NCI-H774 (cell line): ENCODE measurements at places on chromosomes 5 and 9.

- peak; percentile 67 for DNase-seq
These were observed 37.4 kb downstream of the WWC1 start for GRCh38 chr5:168328814-168329213.

DNA sequence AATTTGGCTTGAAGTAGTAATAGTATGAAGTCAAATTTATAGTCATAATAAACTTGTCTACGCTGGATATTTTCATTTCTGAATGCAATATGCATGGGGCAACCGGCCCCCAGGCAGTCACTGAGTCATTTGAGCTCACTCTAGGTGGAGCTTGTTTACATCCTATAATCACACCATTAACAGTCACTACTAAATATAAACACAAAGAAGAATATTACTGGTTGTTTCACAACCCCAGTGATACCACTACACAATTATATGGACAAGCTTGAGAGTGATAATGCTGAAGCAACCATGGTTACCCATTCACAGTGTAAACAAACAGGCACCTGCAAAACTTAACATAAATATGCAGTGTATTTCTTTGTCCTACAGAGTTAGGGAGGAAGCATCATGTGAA lies 68.7 kb downstream of the MARCHF3 start:
- DNase-seq: peak; percentile 70

- no peak for DNase-seq
These were observed 7.2 kb upstream of the SNX30 start for GRCh38 chr9:112743216-112743836.

DNA sequence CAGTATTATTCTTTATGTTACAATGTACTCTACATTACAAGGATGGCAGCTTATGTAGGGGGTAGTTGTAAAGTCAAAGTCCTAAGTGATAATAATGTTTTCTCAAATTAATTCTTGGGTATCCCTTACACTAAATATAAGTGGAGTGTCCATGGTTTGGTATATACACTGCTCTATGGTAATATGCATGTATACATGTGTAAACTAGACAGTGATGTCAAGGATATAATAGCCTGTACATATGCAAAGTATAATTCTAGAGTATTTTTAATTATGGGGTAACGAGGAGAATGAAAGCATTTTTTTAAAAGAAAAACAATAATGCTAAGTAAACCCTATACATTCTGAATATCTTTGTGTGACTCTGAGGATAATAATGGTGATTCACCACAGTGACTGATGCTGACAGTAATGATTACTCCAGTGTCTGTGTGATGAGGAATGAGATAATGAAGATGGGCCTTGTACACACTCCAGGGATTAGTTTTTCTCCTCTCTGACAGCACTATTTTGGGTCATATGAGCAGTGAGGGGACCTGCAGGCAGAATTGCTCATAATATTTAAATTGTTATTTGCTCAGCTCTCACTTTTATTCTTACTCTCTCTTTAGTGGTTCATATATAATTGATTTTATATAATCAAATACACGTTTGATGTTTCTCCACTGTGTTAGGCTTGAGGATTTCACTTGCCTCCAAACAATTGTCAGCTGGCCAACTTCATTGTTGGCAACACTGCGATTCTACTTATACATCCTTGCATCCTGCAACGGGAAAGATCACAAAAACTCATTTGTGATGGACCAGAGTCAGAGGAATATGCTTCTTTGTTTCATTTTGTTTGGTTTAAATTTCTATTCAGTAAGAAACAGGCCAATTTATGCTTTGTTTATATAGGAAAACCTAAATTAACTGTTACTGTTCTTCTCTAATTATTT lies 88.2 kb downstream of the NREP start:
- no peak for DNase-seq

GRCh38 chr5:102638912-102639652 lies 116.0 kb upstream of the PAM start:
- DNase-seq: no peak

DNA sequence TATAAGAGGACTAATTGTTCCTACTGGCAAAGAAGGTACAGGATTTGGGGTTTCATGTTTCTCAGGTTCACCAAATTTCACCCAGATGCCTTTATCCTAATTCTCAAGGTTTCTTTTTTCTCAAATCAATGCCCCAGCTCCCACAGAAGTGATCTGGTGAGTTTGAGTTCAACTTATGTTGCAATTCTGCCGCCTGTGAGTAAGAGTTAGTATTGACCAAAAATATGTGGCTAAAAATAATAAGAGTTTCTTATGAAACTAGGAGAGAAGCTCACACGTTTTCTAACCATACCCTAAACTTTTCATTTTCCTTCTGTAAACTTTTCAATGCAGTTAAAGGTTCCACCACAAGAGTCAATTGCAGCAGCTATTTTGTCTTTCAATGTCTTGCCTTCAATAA lies 15.1 kb downstream of the SLCO6A1 start:
- no peak for DNase-seq

GRCh38 chr5:88279584-88279983 lies 10.9 kb upstream of the TMEM161B start:
- no peak for DNase-seq

GRCh38 chr9:111914749-111915424 lies 18.3 kb downstream of the UGCG start:
- DNase-seq: no peak

- DNase-seq: peak; percentile 45
These were observed 6.9 kb downstream of the FAM163B start for GRCh38 chr9:133602277-133602676.

GRCh38 chr5:54175-54730 lies 37.7 kb upstream of the PLEKHG4B start:
- DNase-seq: no peak

GRCh38 chr9:36086442-36086841 lies 49.7 kb downstream of the RECK start:
- no peak for DNase-seq

DNA sequence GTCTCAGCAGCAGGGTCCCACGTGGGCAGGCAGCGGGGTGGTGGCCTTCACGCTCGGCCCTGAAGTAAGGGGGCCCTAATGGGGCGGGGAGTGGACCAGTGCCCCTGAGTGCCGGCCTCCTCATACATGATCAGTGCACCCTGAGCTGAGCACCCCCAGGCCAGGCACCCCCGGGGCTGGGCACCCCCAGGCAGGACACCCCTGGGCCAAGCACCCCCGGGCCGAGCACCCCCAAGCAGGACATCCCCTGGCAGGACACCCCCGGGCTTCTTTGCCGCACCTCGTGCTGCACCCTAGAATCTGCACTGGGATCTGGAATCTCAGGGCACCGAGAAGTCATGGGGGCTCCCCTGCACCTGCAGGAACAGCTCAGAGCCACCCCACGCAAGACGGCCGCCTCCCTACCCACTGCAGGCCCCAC lies 51.4 kb downstream of the EXD3 start:
- DNase-seq: no peak

- DNase-seq: no peak
These were observed 61.1 kb upstream of the PSD2 start for GRCh38 chr5:139734539-139734916.

- DNase-seq: no peak
These were observed 1.2 kb upstream of the ENTREP1 start for GRCh38 chr9:69323861-69324260.

- no peak for DNase-seq
These were observed 581.5 kb downstream of the CCDC171 start for GRCh38 chr9:16134351-16134750.

- no peak for DNase-seq
These were observed 244.8 kb upstream of the IRX2 start for GRCh38 chr5:2996248-2996647.

DNA sequence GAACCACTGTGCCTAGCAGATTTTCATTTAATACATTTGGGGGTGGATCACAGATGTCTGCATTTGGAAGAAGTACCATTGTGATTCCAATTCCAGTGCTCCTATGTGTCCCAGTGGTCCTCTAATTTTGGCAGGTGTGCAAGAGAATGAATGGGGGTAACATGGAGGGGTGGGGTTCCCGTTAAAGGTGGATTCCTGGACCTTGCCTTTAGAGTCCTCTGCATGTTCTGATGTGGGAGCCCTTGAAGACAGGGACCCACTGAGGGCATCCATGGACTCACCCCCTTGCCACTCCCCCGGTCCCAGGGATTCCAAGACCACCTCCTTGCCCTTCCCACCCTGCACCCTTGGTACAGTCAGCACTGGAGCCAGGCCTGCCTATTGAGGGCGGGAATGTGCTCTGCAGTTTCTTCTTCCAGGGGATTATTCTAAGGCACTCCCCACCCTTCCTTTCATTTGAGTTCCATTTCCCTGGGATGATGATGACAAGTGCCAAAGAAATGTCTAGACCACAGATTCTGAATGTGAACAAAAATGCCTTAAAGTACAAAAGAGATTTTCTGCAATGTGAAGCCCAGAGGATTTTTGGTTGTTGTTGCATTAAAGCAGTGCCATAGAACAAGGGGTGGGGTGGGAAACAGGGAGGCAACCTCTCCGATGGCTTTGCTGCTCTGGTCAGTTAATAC lies 119.4 kb upstream of the PTCH1 start:
- DNase-seq: no peak
